ENCODE measurements at places on chromosomes 16 and 17.

- no peak for DNase-seq
Observed at GRCh38 chr16:49910541-49911071, 54.7 kb upstream of the ZNF423 start.

DNA sequence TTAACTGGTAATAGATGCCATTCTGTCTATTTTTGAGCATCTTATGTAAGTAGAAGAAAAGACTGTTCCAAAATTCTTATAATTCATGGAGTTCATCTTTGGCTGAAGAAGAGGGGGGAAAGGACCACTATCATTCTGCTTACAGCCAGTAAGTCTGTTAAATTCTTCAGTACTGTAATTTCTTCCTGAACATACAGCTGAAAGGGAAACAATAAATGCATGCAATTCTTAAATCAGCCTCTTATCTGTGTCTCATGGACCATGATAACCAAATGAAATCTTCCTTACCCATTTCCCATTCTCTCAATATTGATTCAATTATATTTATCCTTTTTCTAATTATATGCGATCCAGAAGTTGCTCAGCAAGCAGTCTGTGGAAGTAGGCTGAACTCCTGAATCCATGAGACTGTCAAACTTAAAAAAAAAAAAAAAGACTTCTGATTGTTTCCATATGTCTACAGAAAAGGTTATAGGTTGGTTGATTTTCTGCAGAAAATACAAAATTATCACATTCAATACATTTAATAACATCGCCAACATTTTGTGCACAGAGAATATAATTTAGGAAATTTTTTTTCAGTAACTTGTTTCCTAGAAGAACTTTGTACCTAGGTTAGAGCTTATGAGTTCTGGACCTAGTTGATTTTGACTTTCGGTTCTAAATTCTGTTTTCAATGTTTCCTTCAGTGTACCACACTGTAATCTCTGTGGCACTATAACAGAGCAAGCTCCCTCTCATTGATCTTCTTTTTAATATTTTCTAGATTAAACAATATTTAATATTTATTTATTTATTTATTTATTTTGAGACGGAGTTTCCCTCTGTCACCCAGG is 1.2 kb upstream of the ABCA9 start:
- no peak for DNase-seq

DNA sequence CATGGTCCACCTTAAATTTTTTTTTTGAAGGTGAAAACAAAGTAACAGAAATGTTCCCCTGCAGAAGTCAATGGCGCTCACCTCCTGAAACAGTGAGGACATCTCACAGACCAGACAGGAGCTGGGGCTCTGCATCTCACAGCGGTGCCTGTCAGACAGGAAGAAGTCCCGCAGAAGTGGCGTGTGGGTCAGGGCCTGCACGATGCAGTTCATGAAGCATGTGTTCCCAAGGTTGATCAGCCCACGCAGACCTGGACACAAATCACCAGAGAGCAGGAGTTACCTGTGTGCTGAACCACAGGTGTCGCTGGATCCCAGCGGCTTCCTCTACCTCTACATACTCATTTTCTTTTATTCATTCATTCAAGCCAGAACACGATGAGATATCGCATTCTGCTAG is 24.9 kb downstream of the USP22 start:
- no peak for DNase-seq

- DNase-seq = no peak
Observed at GRCh38 chr17:59814685-59815084, 78.1 kb downstream of the TUBD1 start.

DNA sequence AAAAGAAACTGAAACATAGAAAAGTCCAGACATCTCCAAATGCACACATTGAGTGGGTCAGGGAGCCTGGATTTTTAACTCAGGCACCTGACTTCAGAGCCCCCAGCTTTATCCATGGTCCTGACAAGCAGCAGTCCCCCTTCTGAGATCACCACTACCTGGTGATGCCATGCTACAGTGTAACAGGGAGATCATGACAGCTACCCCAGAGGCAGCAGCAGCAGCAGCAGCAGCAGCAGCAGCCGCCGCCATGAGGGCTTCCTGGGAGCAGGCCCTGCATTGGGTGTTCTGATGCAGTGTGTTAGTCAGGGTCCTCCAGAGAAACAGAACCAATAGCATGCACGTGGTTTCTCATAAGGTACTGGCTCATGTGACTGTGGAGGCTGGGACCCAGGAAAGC is 198.6 kb upstream of the SALL1 start:
- no peak for DNase-seq
